Stimulated activated CD4-positive, alpha-beta T cell treated with anti-CD3 and anti-CD28 coated beads, Interleukin-4, amount 100 ng/mL, for 4 hours (primary cell): ENCODE measurements at places on chromosomes 4 and X.

DNA sequence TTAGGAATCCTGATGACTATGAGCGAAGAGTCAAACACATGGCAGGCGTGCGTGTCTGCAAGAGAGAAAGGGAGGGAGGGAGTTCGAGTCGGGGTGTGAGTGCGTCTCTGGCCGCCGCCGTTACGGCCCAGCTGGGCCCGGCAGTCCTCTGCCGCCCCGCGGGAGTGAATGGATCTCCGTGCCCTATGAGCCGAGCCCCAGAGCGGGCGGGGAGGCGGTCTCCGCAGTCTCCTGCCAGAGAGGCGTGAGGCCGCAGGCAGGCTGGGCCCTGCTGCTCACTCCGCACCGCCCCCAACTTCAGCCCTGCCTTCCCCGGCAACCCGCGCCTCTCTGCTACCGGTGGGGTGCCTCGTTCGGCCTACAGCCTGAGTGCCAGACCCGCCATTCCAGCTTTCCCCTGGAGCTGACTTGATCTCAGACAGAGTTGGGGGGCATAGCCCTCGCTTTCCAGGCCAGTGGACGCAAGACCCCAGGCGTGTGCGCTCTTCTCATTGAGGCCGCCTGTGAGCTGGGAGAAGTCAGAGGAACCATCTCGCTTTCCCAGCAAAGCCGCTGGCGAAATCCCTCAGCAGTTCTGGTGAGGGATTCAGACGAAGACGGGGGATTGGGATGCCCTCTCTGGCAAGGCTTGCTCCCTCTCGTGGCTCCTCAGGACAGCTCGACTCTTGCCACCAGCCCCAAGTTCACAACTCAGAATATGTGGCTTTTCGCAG, 1.4 kb downstream of the SLC16A2 start:
- DNase-seq: no peak

DNA sequence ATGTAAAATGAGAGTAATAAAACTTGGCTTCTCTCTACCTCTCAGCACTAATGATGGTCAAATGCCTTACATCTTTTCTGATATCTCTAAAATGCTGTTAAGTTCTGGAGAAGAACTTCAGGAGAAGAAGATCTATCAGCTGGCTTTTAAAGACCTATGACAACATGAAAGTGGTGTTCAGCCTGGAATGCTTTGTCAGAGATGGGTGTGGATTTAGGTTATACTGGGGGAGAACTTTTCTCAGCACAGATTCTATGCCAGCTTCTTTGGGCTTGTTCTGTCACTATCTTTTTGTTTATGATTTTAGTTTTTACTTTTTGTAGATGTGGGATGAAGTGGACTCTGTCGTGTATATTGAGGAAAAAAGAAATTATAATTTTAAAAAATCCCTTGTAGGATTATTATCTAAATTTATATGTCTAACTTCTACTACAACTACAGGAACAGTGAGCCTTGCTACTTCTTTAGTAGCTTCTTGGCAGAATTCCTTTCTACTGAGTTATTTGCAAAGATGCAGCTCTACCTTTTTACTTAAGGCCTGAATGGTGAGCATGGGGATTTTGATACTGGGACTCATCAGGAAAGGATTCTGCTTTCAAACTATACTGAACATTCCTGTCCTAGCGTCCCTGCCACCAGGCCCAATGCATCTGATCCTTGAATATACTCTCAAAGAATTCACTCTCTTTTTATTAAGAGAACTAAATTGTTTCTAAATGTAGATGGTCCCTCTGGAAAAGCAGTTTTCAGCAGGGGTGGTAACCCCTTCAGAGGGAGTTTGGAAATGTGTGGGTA, 19.6 kb downstream of the CYP2U1 start:
- DNase-seq: no peak

GRCh38 chrX:13068651-13069050, 24.2 kb upstream of the FAM9C start:
- DNase-seq: no peak

GRCh38 chr4:53455766-53456165, 78.3 kb downstream of the FIP1L1 start:
- no peak for DNase-seq

- DNase-seq: no peak
These were observed 4.8 kb downstream of the LRRC66 start for GRCh38 chr4:52015366-52015765.

GRCh38 chr4:24203926-24204325, 314.1 kb upstream of the PPARGC1A start:
- no peak for DNase-seq

- DNase-seq: no peak
These were observed 124.5 kb downstream of the EFNB1 start for GRCh38 chrX:68953331-68953730.

- DNase-seq: no peak
These were observed 4.2 kb downstream of the CENPVL3 start for GRCh38 chrX:51614353-51615012.

GRCh38 chr4:126591583-126591982, 1041.2 kb upstream of the INTU start:
- DNase-seq: no peak

DNA sequence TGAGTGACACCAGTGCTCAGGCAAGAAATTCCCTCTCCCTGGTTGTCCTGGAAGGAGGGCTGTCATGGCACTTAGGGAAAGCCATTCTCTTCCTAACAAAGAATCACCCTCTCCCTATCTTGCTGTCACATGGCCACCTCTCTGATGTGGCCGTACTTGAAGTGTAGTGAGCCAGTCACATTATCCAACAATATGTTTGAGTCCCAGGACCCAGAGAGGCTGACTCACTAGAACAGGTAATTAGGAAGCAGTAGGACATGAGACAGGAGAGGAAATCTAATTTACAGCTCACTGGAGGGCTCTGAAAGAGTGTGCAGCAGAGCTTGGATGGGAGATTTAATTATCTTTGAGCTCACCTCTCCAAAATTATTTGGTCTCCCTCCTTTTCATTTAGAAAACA, 299.1 kb downstream of the ARHGAP24 start:
- no peak for DNase-seq

DNA sequence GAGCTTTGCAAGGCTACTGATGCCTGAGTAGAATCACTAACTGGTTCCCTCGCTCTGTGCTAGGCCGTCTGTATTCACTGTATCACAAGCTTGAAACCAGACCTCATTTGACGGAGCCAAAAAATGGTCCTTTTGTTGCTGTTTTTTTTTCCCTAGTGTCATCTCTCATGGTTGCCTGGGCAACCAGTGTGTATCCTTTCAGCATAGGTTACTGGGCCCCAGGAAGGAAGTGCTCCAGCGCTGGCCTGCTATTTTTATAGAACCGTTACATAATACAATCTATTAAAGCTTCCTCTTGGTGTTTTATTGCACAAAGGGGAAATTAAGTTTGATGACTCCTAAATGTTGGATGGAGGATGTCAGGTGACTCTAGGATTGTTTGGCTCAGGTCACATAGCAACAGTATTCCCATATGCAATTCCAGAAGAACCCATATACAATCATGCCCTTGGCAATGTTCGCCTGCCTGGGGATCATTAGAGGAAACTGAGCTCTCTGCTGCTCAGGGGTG, 220.4 kb downstream of the SPRY1 start:
- DNase-seq: no peak

DNA sequence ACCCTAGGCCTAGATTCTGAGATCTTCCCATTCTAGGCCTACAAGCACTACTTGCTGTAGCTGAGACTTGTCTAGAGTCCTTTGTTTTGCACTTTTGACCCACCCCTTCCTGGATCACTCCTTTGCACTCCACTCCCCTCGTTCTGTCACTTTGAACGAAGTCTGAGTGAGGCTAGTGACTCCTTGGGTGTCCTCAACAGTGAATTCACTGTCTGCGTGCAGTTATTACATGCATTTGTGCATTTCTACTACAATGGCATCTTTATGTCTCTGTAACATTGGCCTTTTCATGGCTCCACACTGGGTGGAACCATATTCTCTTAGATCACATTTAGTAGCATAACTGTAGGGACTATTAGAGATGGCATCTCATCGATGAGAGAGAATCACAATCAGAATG, 50.5 kb downstream of the OCRL start:
- DNase-seq: no peak

- no peak for DNase-seq
These were observed 168.8 kb downstream of the CDS1 start for GRCh38 chr4:84751707-84752106.

DNA sequence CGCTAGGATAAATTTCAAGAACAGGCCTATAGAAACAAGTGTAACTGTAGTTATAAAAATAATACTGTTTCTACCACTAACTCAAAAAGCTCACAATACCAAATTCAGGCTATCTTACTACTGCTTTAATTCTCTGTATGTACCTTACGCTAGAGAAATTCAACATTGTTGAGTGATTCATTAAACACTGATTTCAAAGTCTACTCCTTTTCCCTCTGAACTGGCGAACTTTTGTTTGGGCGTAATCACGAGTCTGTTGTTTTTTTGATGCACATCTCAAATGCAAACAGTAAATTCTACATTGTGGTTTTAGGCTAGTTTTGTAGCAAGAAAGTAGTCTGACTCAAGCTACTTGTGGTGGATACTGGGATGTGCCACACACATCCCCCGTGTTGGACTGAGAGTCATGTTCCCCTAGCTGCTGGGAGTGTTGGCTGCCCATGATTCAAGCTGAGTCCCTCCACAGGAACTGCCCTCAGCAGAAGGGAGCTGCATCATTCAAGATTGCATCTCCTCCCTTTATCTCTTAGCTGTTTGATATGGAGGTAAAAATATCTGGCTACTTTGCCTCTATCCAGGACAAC, 406.1 kb downstream of the RAPGEF2 start:
- DNase-seq: no peak

DNA sequence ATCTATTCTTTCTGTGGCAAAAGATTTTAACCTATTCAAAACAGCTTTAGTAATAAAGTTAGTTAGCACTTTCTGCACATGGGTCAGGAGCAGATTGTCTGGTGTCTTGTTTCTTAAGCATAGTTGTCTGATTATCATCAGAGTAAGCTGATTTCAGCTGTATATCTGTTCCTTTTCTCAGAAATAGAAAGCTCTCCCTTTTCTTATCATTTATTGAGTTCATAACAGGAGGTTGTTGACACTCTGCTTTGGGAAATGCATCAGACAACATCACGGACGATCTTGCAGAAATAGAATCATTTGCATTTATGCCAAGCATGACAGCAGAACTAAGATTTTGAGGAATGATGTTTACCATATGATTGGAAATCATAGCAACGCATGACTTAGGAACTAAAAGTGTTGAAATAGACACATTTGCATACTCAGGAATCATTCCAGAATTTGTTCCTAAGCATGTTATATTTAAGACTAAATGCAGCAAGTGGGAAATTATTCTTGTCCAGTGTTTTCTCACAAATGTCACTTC, 66.7 kb downstream of the RBMX2 start:
- DNase-seq: no peak

- no peak for DNase-seq
These were observed 32.4 kb downstream of the ADH7 start for GRCh38 chr4:99402765-99403164.

DNA sequence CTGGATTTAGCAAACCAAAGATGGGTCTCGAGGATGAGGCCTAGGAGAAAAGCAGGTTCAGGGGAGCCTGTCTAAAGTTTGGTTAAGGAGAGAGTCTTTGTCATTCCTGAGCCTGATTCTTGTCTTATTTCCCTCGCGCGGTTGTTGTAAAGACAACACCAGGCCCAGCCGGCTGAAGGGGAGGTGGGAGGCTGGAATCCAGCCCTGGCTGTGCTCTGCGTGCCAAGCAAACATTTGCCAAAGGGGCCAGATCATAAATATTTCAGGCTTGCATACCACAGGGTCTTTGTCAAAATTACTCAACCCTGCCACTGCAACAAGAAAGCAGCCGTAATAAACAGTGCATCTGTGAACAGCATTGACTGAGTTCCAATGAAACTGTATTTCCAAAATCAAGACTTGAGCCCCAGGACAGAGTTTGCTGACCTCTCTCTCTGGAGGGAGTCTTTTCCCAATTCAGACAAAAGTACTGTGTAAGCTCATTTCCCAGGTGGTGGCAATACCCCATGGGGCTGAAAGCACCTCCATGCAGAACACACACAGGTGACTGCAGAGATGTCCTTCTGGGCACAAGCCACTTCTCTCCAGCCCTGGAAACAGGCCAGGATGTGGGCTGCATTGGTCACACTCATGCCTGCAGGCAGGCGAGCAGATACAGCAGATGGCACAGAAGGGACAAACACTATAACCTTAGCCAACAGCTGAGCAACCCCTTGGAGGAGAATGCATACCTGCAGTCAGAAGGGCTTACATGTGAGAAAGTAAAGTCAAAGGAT, 320.3 kb downstream of the STK32B start:
- no peak for DNase-seq

DNA sequence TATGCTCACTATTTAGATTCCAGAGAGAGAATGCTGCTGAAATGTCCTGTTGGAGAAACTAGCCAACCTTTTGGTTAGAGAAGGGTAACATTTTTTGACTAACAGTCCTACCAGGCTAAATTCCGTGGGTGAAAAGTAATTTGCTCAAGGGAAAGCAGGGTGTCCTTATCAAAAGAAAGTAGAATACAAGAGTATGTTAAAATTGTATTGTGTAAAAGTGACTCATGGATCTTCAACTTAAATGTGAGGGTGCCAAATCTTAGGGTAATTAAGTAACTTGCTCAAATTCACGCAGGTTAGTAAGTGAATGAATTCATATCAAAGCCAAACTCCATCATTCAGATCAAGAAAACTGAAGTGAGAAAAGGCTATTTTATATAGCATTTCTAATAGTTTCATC, 81.7 kb downstream of the PCDH7 start:
- no peak for DNase-seq

DNA sequence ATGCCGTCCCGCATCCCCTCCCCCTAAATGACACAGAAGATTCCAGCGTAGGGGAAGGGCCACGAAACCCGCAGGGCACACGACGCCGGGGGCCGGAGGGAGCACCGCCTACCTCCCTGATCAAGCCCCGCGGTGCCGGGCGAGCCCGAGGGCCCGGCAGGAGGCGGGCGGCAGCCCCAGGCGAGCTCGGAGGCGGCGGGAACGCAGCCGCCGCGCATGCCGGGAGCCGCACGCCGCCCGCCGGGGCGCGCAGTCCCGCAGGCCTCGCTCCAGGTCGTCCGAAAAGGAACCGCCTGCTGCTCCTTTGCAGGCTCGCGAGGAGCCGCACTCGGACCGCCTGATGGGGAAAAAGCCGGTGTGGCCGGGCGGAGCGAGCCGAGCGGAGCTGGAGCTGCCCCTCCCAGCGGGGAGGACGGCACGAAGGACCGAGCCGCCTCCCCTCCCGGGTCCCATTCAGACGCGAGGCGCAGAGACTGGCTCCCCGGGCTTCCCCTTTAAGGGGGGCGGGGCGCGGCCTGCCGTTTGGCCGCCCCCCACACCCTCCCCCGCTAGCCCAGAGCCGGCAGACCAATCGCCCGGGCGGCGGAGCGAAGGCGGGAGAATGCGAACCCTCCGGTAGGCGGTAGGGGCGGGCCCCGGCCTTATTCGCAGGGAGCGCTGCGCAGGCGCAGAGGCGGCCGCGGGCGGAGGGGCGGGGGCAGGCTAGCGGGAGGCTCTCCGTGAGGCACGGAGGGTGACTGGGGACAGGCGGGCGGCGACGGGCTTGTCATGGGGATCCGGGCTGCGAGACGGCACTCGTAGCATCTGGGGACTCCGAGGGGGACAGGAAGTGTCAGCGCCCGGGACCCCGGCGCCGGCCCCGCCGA, 561 bp upstream of the ING2 start:
- peak; percentile 98 for DNase-seq

DNA sequence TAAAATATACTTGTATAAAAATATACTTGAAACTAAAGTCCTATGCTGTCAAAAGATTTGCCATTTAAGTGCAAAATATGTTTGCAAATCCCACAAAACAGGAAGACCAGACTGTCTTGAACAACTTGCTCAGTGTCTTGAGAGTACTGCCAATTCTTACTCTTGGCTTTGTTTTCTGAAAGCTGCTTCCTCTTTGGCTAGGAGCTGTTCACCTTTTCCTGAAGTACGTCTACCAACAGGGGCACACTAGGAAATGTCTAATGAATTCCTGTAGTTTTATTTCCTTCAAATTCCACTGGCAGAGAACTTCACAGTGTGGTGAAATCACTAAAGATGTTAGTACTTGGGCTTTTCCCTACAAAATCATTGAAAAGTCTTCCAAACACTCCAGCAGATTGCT, 46.4 kb upstream of the ABCG2 start:
- DNase-seq: no peak
